Stimulated activated CD4-positive, alpha-beta T cell treated with anti-CD3 and anti-CD28 coated beads, TNF-alpha, amount 100 ng/mL, for 24 hours (primary cell): ENCODE measurements at places on chromosomes 2 and 18.

- DNase-seq, result no peak
Measured at GRCh38 chr2:115077626-115078025, 635.2 kb downstream of the DPP10 start.

GRCh38 chr18:63539904-63540510 is 2.2 kb upstream of the SERPINB12 start:
- no peak for DNase-seq

DNA sequence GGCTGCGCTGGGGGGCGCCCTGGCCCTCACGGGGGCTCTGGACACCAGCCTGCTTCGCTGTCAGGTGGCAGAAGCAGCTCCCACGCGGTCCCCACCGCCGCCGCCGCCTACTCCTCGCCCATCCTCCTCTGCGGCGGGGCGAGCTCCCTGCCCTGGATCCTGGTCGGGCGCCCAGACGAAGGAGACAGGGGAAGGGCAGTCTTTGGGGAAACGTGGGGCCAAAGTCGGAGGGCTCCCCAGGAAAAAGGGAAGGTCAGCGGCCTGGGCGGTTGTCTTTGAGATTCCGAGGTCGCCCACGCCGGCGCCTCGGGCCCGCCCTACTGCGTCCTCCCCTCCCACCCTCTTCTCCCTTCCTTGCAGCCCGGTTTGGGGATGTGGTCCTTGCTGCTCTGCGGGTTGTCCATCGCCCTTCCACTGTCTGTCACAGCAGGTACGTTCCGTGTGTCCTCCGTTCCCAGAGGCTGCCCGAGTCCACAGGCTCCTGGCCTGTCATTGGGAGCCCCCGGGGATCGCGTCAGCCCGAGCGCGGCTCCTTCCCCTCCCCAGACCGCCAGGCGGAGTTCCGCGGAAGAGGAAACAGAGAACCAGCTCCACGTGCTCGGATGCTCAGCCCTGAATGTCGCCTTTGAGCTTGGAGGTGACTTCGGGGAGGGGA is 800 bp downstream of the IL1RL2 start:
- peak; percentile 61 for DNase-seq

- DNase-seq, result no peak
Measured at GRCh38 chr2:96815326-96816126, 542 bp upstream of the CNNM3 start.

DNA sequence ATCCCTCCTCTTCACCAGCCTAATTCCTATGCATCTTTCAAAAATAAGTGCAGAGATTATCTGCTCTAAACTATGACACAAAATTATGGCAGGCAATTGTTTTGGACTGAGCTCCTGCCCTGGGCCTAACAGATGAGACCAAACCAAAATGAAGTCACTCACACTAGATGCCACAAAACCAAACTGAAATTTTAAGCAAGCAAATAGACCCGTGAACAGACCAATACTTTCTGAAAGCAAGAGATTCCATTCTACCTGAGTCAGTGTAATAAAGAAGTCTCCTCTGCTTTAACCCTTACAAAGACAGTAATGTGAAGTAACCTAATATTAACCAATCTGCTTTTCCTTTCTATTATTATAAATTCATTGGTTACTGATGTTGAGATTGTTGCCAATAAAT is 84.3 kb downstream of the RIT2 start:
- DNase-seq, result no peak

- DNase-seq, result no peak
Measured at GRCh38 chr2:239154971-239155805, 245.6 kb downstream of the HDAC4 start.
